Stimulated activated CD8-positive, alpha-beta memory T cell treated with anti-CD3 and anti-CD28 coated beads, Interleukin-15, amount 100 ng/mL, for 24 hours (primary cell): ENCODE measurements at places on chromosomes 12 and 14.

DNA sequence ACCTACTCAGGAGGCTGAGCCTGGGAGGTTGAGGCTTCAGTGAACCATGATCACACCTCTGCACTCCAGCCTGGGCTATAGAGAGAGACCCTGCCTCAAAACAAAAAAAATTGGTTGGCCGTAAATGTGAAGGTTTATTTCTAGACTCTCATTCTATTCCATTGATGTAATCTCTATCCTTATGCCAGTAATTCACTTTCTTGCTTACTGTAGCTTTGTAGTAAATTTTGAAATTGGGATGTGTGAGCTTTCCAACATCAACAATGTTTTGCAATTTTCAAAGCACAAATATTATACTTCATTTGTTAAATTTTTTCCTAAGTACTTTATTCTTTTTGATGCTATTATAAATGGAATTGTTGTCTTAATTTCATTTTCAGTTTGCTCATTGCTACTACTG is 24.6 kb downstream of the LIN52 start:
- no peak for DNase-seq

DNA sequence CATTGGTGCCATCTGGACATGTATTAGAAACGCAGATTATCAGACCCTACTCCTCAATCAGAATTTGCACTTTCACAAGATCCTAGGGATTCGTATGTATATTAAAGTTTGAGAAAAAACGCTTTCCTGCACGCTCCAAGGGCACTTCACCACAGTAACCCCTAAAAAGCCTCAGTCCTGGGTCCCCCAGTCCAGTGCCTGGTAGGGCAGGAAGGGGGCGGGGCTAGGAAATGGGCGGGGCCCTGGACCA is 369 bp downstream of the DEPDC4 start:
- DNase-seq: peak; percentile 83

DNA sequence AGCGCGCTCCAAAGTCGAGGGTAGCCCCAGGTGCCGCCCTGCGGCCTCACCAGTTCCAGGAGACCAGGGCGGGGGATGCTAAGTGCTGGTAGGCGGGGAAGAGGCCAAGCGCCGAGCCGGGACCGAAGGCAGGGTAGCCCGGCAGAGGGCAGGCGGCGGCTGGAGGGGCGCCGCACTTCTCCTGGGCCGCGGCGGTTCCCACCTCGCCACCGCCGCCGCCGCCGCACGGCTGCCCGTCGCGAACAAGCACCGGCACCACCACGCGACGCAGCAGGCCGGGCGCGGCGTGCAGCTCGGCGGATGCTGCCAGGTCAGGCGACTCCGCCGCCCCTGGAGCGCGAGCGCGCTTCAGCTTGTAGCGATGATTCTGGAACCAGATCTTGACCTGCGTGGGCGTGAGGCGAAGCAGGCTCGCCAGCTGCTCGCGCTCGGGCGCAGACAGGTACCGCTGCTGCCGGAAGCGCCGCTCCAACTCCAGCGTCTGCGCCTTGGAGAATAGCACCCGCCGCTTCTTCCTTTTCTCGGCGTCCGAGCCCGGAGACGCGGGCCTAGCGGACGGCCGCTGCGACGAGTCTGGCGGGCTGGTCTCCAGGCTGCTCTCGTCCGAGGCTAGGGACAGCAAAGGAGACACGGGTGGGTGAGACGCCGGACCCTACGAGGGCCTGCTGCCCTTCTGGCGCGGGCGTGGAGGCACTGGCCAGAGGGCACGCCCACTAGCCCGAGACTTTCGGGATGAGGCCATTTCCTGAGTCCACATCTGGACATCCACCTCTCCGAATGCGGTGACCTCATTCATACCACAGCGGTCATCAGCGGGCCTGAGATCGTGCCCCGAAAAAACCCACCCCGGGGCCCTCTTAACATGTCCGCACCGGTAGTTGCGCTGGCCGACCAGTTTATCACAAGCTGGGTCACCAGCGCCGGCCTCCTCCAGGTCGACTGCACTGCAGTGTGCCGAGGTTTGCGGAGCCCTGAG is 1.3 kb downstream of the NKX2-8 start:
- no peak for DNase-seq

- no peak for DNase-seq
Observed at GRCh38 chr12:39574378-39574777, 45.2 kb downstream of the ABCD2 start.

- DNase-seq: no peak
Observed at GRCh38 chr14:97788364-97788763, 991.2 kb downstream of the VRK1 start.

GRCh38 chr12:63821781-63822251 is 22.7 kb upstream of the SRGAP1 start:
- no peak for DNase-seq

DNA sequence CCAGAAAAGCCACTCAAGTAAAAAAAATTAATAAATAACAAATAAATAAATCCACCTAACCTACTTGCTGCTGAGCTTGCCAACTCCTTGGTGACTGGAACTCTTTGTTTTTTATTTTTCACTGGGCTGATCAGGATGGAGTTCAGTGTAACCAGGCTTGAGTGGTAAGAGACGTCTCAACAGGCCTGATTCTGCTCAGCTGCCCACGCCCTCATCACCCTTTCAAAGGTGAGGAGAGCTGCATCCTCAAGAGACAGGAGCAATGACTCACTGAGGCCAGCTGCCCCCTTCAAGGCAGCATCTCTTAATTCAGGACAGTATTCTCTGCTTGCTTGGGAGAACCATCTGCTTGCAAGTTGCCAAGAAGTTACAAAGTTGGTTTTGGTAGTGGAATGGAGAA is 111.9 kb upstream of the CPM start:
- DNase-seq: no peak

DNA sequence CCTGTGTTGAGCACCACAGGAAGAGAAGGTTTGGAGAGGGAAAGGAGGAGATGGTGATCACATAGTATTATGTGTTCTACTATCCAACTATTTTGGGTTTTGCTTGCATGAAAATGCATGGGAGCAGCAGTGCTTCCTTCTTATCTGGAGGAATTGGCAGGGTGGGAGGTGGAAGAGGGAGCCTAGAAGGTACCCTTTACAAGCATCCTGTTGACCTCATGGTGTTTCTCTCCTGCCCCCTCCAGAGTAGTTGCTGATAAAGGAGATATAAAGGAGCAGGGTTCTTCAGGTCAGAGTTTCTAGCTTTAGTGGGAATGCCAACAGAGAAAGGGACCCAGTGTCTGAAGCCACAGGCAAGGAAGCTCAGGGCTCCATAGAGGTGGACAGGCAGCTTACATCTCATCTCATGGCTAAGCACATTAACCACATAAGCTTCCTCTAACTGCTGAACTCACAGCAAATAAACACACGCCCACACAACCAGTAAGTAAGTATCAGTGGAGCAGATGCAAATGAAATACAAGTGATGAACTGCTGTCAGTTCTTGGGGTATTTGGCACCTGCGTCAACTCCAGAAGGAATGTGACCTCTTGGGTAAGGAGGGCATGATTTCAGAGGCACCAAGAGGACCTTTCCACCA is 174.2 kb upstream of the SLC38A2 start:
- DNase-seq: no peak

DNA sequence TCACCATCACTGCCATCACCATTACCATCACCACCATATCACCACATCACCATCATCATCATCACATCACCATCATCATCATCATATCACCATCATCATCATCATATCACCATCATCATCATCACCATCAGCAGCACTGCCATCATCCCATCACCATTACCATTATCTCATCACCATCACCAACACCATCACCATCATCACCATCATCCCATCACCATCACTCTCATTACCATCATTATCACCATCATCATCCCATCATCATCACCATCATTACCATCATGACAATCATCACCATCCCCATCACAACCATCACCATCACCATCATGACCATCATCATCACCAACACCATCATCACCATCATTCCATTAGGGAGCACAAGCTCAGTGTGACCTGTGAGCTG is 318.0 kb downstream of the ADGRD1 start:
- DNase-seq: no peak

DNA sequence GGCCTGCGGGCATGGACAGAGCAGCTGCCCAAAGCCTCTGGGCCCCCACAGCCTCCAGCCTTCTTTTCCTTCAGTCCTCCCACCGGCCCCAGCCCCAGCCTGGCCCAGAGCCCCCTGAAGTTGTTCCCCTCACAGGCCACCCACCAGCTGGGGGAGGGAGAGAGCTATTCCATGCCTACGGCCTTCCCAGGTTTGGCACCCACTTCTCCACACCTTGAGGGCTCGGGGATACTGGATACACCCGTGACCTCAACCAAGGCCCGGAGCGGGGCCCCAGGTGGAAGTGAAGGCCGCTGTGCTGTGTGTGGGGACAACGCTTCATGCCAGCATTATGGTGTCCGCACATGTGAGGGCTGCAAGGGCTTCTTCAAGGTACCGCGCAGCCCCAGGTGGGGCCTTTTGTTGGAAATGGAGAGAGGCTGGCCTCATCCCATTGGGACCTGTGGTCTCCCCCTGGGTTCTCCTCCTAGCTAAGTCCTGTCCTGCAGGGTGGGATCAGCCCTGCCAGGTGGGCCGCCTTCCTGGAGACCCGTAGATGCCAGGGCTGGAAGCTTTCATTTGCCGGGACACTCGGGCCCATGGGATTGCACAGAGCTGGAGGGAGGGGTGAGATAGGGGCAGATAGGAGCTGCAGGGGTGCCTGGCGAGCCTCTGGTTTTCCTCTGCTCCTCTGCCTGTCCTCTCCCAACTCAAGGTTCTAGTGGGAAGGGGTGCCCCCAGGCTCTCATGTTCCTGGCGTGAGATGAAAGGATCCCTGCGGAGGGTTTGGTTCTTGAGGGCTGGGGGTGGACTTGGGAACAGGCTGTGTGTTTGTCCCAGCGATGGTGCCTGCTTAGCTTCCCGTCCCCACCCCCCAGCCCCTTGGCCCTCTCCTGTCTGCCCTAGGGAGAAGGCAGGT is 3.8 kb downstream of the NR4A1 start:
- no peak for DNase-seq

- DNase-seq: no peak
Observed at GRCh38 chr12:53049571-53050318, at the start of gene TNS2. TNS2 (plus strand) TSS chr12:53050065; CDS start chr12:53050186, 121 bp downstream.

DNA sequence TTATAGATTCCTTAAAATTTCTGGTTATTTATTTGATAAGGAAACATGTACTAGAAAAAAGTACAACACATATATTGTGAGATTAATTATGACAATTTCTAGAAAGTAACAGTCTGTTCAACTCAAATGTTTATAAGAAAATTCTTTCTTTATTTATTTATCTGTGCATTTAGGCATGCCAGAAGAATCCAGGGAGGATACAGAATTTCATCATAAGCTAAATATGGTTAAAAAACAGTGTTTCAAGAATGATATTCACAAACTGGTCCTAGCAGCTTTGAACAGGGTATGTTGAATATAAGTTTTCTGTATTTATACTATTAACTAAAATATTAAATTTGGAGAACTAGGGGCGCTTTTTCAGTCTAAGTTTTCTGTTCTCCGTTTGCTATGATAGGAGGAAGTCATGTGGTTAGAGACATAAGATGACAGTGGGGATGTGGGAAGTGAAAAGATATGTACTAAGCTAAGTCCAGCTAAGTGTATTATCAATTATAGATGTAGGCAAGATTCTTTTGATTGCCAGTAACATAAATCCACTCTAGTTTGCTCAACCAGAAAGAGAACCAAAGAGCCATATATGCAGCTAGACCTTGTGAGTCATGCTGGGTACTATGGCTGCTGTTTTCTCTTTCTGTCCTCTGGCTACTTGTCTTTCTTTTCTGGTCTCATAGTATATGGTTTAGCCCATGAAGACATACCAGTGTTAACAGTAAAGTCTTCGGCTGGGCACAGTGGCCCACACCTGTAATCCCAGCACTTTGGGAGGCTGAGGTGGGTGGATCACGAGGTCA is 39.0 kb downstream of the LRRK2 start:
- DNase-seq: no peak

DNA sequence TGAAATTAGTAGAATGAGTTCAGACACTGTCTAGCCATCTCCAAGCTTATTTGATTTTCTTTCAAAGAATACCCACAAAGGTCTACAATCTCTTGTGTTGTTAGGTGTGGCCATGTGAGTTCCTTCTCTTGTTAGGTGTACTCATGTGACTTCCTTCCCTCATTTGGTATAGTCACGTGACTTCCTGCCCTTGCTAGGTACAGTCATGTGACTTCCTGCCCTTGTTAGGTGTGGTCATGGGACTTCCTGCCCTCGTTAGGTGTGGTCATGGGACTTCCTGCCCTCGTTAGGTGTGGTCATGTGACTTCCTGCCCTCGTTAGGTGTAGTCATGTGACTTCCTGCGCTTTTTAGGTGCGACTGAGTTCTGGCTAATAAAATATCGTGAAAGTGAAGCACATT is 179.6 kb downstream of the TMX1 start:
- no peak for DNase-seq

GRCh38 chr14:65204056-65204455 is 101.7 kb upstream of the MAX start:
- no peak for DNase-seq

DNA sequence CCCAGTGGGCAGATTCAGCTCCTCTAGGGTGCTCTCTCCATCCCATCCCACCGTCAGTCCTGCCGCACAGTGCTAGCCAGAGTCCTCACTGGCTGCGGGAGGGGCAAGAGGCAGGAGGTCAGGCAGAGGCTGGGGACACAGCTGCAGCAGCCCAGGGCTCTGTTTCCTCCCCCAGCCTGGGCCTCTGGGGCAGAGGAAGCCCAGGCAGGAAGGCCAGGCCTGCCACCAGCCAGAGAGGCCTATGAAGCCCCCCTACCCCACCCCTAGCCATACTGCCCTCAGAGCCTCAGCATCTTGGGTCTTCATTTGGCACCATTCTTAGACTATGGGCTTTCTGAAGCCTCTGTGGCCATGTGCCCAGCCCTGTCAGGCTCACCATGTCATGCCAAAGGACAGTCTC is 3.4 kb downstream of the ACVRL1 start:
- DNase-seq: no peak

DNA sequence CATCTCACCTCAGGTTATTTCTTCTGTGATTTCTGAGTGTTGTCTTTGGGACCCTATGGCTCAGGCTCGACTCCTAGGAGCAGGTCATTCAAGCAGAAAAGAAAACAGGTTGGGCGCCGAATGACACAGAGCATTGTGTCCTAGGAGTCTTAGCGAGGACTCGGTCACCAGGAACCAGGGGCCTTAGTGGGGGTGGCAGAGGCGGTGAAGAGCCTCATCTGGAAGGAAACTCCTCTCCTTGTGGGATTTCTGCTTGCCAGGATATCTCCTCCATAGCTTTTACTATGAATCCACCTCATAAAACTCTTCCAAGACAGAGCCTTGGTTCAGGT is 630 bp downstream of the PLEKHH1 start:
- DNase-seq: no peak

DNA sequence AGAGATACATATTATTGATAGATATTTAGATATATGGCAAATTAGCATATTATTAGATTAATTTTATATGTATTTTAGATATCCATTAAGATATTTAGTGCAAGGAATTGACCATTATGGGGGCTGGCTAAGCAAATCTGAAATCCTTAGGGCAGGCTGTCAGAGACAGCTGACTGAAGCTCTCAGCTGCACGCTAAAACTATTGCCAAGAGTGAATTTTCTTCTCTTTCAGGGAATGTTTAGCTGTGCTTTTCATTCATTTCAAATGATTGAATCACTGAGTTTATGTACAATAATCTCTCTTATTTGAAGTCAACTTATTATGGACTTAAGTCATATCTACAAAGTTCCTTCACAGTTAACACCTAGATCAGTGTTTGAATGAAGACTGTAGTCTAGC is 566.5 kb downstream of the LRFN5 start:
- no peak for DNase-seq

- no peak for DNase-seq
Observed at GRCh38 chr14:24272467-24272866, 1.1 kb upstream of the RABGGTA start.
